ENCODE measurements at places on chromosomes 16 and 17.

GRCh38 chr16:67489401-67490083, 6.2 kb upstream of the AGRP start:
- no peak for DNase-seq

GRCh38 chr16:48409839-48410632, 24.8 kb upstream of the SIAH1 start:
- no peak for DNase-seq

- DNase-seq = no peak
These were observed 161.8 kb upstream of the NOG start for GRCh38 chr17:56431736-56432135.

DNA sequence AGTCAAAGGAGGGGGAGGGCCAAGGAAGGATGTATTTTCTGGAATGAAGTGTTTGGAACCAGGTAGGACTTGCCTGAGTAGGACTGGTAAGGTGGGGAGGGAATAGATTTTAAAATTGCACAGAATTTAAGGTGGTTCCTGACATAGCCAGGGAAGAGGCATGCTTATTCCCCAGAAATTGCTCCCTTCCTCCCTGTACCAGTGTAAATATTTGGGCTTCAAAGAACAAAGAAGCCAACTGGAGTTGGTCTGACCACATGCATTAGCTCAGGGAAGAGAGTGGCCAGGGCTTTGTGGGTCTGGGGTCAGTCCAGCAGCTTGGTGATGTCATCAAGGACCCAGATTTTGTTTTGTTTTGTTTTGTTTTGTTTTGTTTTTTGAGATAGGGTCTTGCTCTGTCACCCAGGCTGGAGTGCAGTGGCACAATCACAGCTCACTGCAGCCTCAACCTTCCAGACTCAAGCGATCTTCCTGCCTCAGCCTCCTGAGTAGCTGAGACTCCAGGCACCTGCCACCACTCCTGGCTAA, 9.3 kb upstream of the MRTFB start:
- DNase-seq = no peak

GRCh38 chr17:77006971-77007649, 133.7 kb upstream of the SEC14L1 start:
- no peak for DNase-seq

DNA sequence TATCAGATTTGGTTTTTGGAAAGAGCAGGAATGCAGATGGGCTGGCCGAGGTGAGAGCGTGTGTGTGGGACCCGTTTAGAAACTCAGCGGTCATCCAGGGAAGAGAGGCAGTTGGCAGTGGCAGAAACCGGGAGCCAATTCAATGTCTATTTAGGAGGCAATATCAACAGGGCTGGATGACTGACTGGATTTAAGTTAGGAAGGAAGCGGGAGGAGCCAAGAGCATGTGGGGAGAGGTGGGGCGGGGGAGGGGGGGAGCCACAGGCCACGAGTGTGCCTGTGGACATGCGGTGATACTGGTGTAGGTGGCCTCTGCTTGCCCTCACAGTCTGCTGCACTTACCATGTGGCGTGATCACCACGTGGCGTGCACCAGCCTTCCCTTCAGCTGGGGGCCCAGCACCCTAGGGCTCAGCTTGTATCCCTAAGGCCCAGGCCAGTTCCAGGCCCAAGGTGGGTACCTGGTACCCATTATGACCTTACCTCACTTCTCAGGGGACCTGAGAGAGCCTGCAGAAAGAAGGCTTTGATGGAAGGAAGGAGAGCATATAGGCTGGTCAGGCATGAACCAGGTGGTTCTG, 10.8 kb upstream of the TPPP3 start:
- DNase-seq = no peak

GRCh38 chr16:3952737-3953131, 72.2 kb upstream of the CREBBP start:
- DNase-seq = no peak

DNA sequence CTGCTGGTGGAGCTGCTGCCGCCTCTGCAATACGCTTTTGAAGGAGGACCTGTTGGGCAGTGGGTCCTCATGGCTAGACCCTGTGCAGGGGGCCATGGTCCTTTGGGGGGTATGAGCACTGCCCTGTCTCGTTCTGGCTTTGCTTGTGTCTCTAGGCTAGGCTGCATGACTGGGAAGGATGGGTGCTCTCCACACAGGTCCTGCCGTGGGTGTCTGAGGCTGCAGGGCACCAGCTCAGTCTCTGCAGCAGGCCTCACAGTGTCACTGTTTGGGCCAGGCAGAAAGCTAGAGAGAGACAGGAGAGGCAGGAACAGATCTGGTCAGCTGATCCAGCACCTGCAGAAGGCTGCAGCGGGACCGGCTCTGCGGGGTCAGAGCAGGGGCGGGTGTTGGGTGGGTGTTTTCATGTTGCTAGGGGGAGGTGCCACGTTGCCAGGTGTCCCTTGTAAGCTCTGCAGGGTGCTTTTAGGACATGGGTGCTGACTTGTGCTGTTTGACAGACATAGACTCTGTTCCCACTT, 111.4 kb downstream of the SNX29 start:
- no peak for DNase-seq

DNA sequence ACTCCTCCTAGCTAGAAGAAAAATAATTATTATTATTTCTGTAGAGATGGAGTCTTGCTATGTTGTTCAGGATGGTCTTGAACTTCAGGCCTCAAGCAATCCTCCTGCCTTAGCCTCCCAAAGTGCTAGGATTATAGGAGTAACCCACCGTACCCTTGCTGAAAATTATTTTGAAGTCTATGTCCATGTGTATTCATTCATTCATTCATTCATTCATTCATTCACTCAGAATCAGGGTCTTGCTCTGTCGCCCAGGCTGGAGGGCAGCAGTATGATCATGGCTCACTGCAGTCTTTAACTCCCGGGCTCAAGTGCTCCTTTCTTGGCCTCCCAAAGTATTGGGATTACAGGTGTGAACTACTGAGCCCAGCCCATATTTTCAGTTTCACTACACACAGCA, 4.1 kb downstream of the SLC7A6OS start:
- DNase-seq = no peak

GRCh38 chr17:47852113-47852949, 1.4 kb upstream of the SP6 start:
- no peak for DNase-seq

GRCh38 chr17:65684631-65685030, 123.2 kb upstream of the AXIN2 start:
- no peak for DNase-seq

GRCh38 chr16:75351183-75351582, 82.1 kb downstream of the CFDP1 start:
- no peak for DNase-seq

- no peak for DNase-seq
These were observed 71.8 kb downstream of the IRF8 start for GRCh38 chr16:85970738-85971137.

DNA sequence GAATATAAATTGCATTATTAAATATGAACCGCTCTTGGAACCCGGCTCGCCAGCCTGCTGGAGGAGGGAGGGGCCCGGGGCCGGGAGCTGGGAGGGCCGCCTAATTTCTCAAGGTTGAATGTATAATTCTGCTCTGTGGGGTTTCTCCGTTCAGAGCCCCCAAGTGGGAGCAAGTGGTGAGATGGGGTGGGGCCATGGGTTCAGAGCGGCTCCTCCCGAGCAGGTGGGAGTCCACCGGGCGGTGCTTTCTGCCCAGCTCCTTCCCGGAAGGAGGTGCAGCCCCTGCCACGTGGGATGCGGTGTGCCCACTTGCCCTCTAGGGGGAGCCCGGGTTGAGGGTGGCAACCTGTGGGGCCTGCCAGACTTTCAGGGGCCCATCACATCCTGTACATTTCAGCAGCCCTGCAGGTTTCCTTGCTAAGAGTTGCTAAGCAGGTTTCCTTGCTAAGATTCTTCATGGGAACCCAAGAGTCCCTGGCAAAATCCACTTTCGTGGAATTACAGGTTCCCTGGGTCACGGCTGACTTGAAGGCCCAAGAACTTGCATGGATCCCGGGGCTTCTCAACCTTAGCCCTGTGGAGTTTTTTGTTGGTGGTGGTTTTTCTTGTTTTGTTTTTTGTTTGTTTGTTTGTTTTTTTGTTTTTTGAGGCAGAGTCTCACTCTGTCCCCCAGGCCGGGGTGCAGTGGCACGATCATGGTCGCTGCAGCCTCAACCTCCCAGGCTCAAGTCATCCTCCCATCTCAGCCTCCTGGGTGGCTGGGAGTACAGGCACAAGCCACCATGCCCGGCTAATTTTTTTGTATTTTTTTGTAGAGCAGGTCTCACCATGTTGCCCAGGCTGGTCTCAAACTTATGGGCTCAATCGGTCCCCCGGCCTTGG, 196.7 kb upstream of the GSE1 start:
- no peak for DNase-seq
